ENCODE measurements at places on chromosomes 3 and 15.

DNA sequence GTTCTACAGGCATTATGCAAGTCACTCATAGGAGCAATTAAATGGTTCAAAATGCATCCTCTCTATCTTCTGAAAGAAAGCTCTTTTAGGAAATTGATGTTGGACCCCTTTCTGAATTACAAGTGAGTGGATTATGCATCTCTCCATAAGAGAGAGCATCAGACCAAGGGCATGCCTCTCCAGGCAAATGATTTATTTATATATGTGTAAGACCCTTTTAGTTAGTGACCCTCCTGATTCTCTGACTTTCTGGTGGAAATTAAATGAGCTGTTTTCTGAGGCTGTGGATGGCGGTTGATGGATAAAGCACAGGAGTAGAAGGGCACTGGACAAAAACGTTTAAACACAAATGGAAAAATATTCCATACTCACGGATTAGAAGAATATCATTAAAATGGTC lies 62.6 kb downstream of the CADPS start:
- no peak for DNase-seq

DNA sequence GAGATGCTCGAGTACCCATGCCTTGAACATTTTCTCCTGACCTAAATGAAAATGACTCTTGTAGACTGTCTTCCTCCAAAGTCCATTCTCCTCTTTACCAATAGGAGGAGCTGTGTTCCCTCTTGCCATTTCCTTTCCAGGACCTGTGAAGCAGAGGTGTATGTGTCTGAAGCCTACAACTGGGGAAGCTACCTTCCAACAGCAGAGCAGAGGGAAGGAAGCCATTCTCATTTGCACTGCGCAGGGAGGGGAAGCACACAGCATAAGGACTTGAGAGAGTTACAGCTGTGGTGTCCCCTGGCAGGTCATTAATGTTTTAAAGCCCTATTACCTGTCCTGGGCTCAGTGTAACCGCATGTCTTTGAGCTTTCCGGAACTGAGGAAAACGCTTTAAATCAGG lies 38.7 kb downstream of the HSPBAP1 start:
- peak; percentile 61 for DNase-seq

- DNase-seq, result no peak
Observed at GRCh38 chr3:167251678-167252077, 128.4 kb downstream of the ZBBX start.

DNA sequence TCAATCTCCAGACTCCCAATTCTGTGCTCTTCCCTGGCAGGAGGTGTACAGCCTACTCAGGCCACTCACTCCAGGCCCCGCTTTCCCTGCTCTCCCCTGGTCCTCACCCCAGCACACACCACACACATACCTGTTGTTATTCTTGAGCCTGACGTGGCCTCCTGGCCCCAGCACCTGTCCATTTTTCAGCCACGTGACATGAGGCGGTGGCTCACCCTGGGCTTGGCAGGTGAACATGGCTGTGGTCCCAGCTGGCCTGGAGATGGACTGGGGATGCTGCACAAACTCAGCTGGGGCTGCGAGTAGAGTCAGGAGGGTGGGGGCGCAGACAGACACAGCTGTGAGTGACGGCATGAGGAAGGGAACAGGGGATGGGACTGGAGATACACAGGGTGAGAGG lies 27.3 kb downstream of the RNU5B-1 start:
- no peak for DNase-seq

GRCh38 chr3:46915297-46915822 lies 37.8 kb downstream of the PTH1R start:
- DNase-seq, result no peak

DNA sequence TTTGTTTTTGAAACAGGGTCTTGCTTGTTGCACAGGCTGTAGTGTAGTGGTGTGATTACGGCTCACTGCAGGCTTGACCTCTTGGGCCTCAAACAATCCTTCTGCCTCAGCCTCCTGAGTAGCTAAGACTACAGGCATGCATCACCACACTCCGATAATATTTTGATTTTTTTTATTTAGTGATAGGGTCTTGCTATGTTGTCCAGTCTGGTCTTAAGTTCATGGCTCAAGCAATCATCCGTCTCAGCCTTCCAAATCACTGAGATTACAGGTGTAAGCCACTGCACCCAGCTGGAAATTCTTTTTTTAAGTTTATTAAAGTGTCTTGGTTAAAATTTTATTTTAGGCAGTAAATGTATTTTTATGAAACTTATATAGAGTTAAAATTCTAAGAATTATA lies 32.2 kb upstream of the RAP2B start:
- DNase-seq, result no peak

DNA sequence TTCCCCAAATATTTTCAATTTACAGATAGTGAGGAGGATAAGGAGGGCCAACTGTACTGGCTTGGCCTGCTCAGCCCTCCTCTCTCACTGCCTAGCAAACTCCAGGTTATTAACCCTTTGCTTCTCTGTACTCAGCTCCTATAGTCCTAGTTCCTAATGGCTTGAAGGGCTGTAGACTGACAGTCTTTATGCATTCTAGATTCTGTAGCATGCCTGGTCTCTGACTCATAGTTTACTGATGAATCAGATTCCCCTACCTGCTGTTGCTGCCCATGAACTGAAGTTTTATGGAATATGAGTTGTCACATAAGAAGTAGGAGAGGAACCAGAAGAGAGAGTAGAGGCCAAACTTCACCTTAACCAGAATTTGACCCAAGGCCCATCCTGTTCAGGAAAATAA lies 27.1 kb upstream of the MAP3K13 start:
- no peak for DNase-seq

- no peak for DNase-seq
Observed at GRCh38 chr3:143410259-143410658, 290.7 kb downstream of the CHST2 start.

DNA sequence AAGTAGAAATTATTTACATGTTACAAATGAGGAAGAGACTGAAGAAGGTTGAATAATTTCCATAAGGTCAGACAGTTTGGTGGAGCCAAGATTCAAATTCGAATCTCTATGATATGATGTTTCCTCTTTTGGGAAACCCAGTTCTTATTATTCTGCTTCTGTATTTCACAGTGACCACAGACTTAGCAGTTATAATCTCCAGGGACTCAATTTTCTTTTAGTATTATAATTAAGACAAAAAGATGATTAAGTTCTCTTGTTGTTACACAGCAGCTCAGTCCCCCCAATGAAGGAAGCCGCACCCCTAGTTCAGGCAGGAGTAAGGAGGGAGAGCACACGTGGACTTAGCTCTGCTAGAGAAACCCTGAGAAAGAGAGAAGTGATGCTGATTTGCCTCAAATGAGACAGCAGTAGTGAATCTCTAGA lies 130.6 kb downstream of the CCNL1 start:
- DNase-seq, result peak; percentile 6

DNA sequence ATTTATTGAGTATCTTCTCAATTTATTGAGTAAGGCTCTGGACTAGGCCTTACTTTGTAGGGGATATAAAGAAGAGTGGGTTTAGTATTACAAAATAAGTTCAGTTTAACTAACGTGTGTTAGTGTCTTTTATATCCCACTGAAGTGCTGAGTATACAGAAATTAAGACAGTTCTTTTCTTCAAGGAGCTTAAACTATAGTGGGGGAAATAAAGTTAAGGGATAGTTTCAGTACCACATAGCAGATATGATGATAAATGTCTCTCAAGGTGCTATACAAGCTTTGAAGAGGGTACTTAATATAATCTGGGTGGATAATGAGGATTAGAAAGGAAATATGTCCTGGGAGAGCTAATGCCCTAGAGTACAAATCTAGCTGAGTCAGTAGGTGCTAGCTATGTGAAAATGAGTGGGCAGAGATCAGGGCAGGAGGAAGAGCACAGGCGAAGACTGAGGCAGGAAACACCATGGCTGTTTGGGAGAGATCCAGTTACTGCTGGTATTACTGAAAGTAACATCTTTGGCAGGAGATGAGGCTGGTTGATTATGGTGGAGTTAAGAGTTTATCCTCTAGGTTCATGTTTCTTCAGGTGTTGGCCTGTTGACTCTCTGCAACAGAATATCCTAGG lies 46.0 kb downstream of the TEX9 start:
- peak; percentile 6 for DNase-seq

DNA sequence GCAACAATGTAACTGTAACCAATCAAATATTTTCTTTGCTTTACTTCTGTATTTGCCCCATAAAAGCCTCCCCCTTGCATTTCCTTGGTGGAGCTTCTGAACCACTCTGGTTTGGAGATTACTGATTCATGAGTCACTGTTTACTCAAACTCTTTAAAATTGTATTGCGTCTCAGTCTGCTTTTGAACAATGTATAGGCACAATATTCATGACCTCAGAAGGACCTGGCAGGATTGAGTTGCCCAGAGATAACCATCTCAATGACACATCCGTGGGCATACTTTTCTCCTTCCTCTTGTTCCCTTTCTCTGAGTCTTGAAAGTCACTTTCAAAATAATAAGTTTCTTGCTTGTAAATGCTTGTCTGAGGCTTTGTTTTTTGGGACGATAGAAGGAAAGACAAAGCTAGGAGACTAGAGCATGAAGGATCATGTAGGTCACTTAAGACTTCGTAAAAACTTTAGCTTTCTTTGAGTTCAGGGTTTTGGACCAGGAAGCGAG lies 57.1 kb upstream of the POU1F1 start:
- DNase-seq, result no peak

DNA sequence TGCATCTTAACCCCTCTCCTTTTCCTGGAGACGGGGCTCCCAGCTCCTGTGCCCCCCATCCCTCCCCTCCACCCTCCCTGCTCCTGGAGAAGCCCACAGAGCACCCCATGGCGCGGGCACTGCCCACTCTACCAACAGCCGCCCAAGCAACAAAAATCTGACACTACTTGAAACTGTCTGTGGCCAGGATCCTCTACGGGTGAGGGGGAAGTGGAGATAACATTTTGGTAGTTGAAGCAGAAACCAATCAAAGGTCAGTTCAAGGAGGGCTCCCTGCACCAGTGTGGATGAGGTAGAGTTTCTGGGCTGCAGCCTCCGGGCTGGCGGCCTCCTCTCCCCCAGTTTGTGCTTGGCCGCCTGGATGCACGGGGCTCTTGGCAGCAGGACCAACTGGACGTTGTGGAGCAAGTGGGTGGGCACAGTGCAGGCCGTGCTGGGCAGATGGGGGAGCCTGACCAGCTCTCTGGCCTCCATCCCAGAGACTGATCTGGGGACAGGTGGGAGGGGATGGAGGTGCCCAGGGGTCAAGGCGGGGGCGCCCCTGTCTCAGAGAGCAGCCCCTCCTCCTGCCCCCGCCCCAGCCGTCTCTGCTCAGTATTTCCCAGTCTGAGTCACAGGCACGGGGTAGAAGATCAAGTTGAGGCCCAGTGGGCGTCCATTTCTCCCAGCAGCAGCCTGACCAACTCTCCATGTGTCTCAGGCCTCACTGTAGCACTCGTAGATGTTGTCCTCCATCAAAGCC lies 12.8 kb downstream of the H1-8 start:
- no peak for DNase-seq

- DNase-seq, result no peak
Observed at GRCh38 chr3:151964743-151965142, 91.3 kb downstream of the SUCNR1 start.

GRCh38 chr15:96344060-96344705 lies 13.7 kb downstream of the NR2F2 start:
- DNase-seq, result no peak

GRCh38 chr3:117084739-117085270 lies 375.2 kb downstream of the TUSC7 start:
- no peak for DNase-seq

GRCh38 chr3:195563317-195563716 lies 20.2 kb upstream of the PPP1R2 start:
- no peak for DNase-seq

GRCh38 chr3:55440104-55440708 lies 46.9 kb downstream of the WNT5A start:
- DNase-seq, result no peak

DNA sequence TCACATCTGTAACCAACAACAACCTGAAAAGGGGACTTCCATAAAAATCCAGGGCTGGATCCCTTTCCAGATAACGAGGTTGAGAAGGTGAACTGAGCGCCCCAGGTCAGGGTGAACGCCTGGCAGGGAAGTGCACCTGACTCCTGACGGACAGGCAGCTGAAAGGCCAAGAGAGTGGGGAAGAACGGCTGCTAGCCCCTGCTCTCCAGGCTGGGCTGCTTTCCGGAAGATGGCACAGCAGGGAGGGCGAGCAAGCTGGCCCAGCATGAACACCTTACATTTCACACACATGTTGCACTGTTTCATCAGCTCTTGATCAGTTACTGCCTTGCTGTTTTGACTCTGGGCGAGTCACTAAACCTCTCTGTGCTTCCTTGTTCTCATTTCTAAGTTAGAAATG lies 127.2 kb upstream of the IQSEC1 start:
- no peak for DNase-seq

- no peak for DNase-seq
Observed at GRCh38 chr15:33908406-33908805, 59.9 kb upstream of the CHRM5 start.
